Spleen (tissue), 13 donors: ENCODE measurements at places on chromosomes 6 and 20.

- DNase-seq: no peak
Observed at GRCh38 chr6:149939356-149939648, 2.5 kb upstream of the ULBP2 start.

DNA sequence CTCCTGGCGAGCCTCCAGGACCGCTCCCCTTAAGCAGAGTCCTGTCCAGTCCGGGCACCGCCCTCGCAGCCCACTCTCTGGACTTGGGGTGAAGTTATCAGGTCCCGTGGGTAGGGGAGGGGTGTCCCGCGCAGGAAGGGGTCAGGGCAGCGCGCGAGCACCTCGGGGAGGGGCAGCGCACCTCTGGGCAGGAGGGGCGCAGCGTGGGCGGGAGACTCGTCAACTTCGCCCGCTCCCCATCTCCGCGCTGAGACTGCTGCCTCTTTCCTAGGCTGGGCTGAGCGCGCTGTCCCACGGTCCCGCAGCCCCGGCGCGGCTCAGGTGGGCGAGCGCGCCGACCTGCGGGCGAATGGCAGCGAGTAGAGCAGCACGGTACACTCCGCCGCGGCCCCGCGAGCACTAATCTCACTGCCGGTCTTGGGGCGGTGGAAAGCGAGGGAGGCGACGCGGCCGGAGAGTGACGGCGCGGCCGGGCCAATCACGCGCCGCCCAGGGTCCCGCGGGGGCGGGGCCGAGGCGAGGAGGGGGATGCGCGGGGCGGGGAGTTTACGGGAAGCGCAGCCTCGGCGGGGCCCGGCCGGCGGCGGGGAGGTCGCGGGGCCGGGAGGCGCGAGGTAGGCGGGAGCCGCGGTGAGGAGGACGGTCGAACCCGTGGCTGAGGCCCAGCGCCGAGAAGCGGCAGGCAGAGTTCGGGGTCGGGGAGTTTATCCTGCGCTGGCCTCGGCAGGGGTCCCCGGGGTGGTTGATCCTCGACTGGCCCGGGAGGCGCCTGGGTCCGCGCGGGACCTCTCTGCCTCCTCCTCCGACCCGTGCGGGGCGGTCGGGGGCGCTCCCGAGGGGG is at the start of gene MAN1A1:
Gene MAN1A1 (minus strand): TSS at position 401 of the 841 bp plus-strand sequence. CDS start 696 bp downstream, outside the sequence.
- DNase-seq: peak; percentile 98

GRCh38 chr20:63940071-63940471 is 16.1 kb downstream of the UCKL1 start:
- DNase-seq: no peak

DNA sequence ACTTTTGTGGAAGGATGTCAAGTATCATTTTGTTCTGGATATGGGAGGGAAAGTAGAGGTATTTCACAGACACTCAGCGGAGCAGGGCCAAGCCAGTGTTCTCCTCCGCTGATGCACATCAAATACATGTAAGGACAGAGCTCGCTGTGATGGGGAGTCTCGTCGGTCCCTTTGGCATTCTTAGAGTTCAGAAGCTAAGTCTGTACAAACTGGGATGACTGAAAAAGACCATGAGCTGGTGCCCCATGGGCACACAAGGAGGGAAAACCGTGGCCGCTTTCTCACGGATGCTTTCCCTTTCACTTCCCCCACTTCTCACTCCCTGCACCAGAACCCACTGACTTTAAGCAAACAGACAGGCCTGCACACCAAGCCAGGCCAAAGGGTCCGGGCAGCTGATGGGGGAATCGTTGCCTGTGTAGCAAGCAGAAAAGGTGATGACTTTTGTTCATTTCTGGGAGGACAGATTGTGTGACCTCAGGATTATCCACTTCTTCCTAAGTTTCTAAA is 27.7 kb upstream of the MPC1 start:
- no peak for DNase-seq

DNA sequence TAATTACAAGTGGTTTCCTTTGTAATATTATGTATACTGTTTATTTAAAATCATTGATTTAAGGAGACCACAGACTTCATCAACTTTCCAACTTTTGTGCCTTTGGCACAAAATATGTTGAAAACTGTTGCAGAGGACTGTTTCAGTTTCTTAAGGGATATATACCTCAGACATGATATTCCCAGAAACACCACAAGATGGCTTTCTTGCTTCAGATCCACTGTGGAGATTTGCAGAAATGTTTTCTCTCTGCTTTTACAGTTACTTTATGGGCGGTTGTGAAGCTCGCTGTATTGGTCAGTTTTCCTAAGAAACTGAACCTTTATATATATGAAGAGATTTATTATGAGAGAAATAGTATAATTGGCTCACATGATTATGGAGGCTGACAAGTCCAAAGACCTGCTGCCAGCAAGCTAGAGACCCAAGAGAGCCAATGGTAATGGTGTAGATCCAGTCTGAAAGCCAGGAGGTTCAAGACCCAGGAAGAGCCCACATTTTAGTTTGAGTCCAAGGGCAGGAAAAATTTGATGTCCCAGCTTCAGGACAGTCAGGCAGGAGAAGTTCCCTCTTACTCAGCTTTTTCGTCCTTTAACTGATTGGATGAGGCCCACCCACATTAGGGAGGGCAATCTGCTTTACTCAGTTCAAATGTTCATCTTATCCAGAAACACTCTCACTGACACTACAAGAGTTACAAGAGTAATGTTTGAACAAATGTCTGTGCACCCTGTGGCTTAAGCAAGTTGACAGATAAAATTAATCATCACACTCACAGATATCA is 12.8 kb downstream of the ME1 start:
- no peak for DNase-seq

DNA sequence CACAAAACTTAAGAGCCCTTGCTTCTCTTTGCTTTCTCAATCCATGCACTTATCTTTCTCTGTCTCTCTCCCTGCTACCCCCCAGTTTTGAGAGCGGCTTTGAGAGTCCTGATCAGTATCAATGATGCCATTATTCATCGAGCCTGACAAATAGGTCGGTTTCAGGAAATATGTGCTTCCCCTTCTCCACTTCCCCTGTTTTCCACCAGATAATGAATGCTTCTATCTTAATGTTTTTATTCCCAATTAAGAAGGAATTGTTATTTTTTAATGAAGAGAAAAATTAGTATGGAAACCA is 117.7 kb downstream of the KIF13A start:
- DNase-seq: no peak

- DNase-seq: no peak
Observed at GRCh38 chr20:32638848-32639247, 34.9 kb downstream of the C20orf203 start.

DNA sequence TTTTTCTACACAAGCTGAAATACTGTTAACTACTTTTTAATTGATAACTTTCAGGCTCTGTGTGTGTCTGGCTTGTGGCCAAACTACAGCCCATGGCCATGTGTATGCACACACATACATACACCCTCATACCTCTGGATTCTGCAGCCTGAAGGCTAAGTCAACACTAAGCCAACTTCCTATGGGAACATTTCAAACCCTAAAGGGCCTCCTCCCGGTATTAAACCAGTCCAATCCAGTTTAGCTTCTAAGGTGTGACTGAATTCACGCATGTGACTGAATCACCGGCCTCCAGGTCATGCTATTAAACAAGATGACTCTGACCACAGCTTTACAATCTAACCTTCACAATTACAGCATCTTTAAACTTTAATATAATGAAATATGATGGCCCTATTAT is 20.7 kb upstream of the DST start:
- no peak for DNase-seq

DNA sequence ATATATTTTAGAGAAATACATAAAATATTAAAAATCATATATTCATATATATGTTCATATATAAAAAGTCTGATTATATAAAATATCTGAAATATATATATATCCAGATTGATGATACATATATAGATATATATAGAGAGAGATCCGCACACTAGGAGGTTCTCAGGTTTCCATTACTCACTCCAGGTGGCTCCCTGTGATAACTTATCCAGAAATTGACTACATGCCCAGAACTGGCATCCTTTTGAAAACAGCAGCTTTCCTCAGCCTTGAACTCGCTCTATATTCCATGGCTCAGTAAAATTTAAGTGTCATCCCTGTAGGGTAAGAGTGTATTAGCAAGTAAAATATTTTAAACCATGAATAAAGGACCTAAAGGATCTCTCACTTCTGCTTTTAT is 206.8 kb downstream of the TINAG start:
- no peak for DNase-seq

GRCh38 chr6:1766654-1767053 is 156.9 kb downstream of the FOXC1 start:
- DNase-seq: no peak

DNA sequence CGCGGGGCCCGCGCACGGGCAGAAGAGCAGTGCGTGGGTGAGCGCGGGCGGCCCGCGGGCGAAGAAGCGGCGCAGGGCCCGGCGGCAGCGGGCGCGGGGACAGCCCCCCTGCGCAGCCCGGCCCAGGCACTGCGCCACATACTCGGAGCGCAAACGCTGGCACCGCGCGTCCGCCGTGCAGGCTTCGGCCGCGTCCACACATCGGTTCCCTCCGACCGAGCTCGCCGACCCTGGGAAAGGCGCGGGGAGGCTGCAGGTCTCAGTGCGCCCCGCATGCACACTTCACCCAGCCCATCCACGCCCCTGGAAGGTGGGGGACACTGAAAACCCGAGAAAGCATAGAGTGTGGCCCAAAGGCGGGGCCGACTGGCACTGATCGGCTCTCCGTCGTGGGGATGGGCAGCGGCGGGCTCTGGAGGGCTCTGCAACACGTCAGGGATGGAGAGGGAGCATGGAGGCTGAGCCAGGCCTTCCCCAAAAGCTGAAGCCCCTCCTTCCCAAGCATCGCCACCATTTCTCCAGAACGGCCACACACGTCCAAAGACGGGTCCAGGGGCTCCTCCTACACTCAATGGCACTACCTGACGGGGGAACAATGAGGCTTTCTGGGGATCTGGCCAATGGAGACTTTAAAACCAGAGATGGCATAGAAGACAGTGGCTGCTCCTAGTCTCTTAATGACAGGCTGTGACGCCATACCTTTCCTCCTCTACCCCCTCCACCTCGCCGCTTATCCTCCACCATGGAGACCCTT is 2.0 kb downstream of the GFRA4 start:
- no peak for DNase-seq

- DNase-seq: no peak
Observed at GRCh38 chr20:15976047-15976736, 597.1 kb downstream of the KIF16B start.
